NB4 (cell line): ENCODE measurements at places on chromosomes 16 and 17.
A peak's percentile ranks its signal among the peaks of the same experiment; 100 is the strongest.

GRCh38 chr17:2736956-2737355 is 12.5 kb downstream of the CCDC92B start:
- no peak for DNase-seq

- DNase-seq = no peak
Measured at GRCh38 chr16:48082516-48082915, 73.3 kb downstream of the ABCC12 start.

GRCh38 chr16:67210069-67210937 is 11.4 kb downstream of the ELMO3 start:
- no peak for DNase-seq

DNA sequence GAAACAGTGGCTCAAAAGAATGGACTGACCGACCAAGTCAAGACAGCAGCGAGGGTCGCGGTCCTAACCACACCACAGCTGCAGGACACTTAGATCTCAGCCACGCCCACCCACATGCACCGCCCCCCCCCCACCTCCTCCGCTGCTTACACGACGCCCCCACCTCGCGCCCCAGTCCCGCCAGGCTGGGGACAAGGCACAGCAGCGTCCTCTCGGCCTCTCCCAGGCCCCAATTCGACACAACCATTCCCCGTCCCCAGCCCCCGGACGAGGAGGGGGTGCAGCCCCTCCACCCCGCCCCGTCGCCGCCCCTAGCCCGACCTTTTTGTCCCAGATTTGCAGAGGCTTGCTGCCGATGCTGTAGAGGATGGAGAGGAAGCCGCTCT is 477 bp downstream of the CFAP20 start:
- DNase-seq = peak; percentile 71
